ENCODE measurements at places on chromosomes 16 and 17.

GRCh38 chr16:12470311-12471229 is 333.1 kb downstream of the CPPED1 start:
- no peak for DNase-seq

DNA sequence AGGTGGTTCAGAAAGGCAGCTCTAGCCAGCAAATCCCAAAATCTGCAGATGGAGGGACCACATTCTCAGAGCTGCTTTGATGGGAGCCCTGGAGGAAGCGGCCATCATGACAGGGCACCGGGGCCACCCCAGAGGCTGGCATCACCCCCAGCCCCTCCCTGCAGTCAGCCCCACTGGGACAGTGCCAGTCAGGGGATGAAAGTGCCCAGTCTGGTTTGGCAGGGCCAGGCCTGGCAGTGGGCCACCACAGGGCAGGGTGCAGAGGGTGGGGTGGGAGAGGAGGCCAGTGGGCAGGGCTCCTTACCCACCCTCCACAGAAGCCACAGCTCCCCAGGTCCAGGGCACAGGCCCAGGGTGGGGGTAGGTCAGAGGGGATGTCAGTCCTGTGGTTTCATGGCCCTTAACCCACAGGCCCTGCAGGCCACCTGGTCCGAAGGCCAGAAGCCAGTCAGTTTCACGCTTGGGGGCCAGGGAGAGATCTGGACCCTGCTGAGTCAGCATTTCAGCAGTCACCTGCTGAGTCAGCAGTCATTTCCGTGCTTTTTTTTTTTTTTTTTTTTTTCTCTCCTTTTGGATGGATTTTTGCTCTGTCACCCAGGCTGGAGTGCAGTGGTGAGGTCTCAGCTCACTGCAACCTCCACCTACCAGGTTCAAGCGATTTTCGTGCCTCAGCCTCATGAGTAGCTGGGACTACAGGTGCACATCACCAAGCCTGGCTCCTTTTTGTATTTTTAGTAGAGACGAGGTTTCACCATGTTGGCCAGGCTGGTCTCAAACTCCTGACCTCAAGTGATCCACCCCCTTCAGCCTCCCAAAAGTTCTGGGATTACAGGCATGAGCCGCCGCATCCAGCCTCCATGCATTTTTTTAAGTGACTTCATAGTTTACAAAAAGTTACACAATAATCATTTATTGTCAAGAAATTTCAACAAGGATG is 10.4 kb downstream of the SLC25A10 start:
- peak; percentile 25 for DNase-seq

GRCh38 chr16:25608002-25608401 is 83.8 kb upstream of the HS3ST4 start:
- DNase-seq = no peak

GRCh38 chr16:82979406-82980111 is 352.8 kb downstream of the CDH13 start:
- DNase-seq = no peak

DNA sequence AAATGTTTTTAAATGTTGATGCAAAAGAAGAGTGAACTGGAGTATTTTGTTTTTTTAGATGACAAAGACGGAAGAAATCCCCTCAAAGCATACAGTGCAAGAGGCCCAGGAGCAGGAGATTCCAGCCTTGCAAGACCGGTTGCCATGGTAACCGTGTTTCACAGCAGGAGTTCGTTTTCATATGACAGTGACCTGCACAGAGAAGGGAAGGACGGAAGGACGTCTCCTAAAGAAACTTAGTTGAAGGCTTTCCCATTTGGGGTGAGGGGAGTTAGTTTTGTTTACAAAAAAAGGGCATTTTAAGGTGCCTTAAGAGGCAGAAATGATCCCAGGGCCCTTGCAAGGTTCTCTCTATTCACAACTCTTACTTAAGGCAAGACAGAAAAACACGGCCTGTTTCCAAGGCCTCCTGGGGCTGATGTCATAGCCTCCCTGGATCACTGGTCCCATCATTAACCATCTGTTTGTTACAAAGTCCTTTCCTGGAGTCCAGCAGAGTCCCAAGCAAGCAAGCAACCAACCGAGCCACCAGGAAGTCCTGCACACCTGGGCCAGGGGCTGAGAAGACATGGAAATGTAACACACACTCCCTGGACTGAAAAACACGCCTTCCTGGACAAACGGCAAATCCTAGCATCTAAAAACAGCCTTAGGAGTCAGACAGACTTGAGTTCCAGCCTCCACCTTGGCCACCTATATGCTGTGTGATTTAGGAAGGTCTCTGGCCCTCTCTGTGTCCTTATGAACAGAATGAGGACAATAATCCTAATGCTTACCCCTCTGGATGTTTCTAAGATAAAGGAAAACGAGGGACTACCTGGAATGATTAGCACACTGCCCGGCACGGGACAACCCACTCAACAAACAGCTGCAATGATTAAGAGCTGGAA is 30.3 kb upstream of the RPH3AL start:
- DNase-seq = peak; percentile 76

GRCh38 chr16:1963806-1964505 is 670 bp downstream of the RPS2 start:
- DNase-seq = peak; percentile 43

DNA sequence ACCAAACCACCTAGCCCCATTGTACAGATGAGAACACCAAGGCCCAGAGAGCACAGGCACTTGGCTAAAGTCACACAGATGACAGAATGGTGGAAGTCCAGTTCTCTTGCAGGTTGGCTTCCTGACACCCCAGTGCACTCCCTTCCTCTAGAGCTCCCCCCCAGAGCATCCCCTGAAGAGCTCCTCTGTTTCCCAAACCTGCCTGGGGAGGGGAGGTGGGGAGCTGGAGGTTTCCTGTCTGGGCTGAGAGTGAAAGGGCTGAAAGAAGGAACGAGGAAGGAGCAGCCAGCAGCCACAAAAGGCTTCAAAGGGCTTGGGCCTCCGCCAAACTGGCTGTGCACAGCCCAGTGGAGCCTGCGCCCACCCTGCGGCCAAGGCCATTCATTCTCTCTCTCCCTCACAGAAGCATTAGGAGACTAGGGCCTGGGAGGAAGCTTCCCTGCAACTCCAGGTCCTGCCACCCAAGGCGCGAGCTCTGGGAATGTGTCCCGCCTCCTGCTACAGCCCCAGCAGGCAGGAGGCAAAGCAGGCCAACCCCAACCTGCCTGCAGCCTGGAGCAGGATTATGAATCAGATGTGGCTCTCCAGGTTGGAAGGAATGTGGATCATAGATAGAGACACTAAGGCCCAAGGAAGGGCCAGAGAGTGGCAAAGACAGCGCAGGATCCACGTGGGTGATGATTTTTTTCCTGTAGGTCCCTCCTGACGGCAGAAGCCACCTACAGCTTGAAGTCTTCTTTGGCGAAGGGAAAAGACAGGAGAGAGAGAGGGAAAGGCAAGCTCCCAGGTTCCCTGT is 913 bp downstream of the SLC13A5 start:
- DNase-seq = peak; percentile 21

DNA sequence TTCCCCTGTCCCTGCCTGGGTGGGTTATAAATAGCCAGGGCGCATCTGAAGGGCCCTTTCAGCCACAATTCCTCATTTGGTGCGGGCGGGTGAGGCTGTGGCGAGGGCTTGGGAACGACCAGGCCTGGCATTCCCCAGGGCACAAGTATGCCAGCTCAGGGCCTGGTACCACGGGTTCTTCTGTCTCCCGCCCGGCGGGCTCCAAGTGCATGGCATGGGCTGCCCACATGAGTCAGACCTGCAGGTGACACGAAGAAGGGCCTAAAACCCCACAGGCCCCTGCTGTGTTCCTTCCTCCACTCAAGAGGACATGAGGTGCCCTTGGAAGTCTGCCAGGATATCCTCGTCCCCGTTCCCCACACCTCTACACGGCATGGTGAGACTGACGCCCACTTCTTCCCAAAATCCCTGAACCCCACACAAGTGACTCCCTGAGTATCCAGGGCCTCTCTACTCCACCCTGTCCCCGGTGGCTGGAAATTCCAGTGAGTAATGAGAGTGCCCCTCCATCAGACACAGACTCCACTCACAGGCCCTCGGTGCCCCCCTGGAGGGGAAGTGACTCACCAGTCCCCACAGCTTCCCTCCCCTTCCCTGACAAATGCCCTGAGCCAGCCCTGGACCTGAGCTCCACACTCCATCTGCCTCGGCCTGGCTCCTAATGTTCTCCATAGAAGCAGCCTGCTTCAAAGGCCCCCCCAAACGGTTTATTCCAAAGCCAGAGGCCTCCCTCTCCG is 68.8 kb downstream of the ABR start:
- peak; percentile 90 for DNase-seq

Measured in cardiac fibroblast (primary cell).